ENCODE measurements at places on chromosomes 7 and 10.

- no peak for DNase-seq
These were observed 169.3 kb downstream of the SH3PXD2A start for GRCh38 chr10:103685880-103686669.

DNA sequence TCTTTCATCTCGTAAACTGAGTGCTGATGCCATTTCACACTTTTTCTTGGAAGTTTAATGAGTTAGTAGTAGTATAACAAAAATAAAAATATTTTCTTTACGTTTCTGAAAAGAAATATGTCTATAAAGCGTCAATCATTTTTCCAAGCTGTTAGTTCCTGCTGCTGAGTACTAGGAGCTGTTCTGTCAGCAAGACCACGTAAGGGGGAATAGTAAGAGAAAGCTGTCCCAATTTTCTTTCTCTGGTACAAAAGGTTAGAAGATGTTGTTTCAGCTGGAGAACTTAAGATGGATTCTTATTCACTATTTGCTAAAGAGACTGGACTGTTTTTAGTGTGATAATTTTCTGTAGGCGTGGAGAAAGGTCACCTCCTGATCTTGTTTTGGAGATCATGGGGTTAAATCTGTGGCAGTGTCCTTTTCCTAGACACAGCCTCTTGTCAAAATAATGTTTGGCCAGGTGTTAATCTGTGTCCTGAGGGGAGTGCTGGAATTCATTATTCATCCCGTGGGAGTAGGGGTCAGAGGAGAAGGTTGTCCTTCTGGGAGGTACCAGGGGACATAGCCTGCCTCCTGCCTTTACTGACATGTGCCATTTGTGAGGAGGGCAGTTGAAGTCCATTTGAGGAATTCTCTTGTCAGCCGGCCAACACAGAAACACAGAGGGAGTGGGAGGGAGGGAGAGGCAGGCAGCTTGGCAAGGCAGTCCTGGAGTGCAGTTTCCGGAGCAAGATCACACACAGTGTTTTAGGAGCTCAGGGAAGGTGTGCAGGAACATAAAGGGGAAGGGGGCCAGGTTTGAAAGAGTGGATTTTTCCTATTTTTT lies 368.7 kb downstream of the AUTS2 start:
- DNase-seq, result no peak

GRCh38 chr7:100465702-100466311 lies 1.7 kb upstream of the SPACDR start:
- DNase-seq, result no peak

DNA sequence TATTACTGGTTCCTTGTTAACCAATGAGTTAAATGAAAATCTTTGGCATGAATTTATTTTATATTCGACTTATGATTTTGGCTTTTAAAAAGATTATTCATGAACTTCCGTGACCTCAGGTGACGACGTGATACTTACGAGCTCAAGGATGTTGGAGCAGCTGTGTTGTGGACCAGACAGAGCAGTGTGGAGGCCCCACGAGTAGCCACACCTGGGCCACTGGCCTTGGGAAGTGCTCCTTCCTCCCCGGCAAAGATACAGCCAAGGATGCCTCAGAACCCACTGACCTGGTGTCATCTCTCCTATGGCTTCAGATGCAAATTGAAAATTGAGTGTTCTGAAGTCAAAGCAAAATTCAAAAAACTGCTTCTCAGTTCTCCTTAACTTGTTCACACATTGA lies 147.5 kb upstream of the PPP2R2D start:
- DNase-seq, result no peak

DNA sequence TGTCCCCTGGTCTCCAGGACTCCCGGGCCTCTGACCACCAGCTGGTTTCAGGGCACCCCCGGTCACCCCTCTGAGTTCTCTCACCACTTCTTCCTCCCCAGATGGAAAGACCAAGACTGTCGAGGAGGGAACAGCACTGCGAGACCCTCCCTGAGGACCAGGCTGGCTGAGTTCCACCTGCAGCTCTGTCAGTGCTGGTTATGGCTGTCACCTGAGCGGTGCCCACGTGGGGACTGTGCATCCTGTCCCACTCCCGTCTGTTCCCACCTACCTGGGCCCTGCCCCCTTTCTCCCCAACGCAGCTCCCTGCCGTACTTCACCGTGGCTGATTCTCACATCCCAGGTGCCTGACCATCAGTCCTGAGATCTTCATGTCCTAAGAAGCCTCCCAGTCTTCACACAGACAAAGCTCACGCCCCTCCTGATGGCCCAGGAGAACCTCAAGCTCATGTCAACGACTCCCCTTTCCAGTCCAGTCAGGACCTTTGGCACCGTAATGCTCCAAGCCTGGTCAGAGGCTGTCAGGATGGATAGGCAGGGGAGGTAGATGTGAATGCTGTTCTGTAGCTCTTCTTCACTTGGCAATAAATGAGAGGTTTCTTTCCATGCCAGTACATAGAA lies 159.7 kb downstream of the USP6NL start:
- no peak for DNase-seq

DNA sequence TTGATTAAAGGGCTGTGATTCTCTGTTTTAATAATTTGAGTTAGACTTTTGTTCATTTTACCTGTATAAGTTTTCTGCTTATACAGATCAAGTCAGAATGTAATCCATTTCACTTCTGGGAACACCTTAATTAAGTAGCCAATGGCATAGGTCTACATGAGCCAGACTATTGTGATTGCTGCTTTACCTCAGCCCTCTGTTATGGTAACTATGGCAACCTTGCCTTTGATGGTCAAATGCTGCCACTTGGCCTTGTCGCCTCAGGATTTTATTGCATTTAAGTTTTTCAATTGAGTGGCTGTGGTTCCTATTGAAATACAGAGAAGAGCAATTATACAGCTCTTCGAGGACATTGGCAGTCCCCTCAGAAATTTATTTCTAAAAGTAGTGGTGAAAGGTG lies 64.3 kb upstream of the TMEM106B start:
- DNase-seq, result no peak

- DNase-seq, result no peak
These were observed 49.6 kb downstream of the SCD start for GRCh38 chr10:100396605-100397004.

Data from esophagus squamous epithelium (tissue), 5 donors.